ENCODE measurements at places on chromosomes 6 and 20.

DNA sequence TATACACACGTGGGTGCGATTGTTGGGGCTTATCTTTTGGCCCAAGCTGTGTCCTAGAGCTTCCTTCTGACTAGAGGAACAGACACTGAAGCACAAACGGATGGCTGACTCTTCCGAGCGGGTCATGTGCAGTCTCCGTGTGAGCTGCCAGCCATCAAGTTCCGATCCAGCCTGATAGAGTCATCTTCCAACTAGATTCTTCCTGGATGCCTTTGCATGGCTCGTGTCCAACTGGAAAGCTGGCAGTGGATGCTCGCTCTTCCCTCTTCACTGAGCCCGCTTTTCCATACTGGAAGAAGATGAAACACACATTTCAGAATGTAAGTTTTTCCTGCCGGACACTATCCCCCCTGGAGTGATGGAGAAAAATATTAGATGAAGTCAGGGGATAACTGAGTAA, 148.1 kb downstream of the SCML4 start:
- H3K4me1 ChIP-seq = peaks cover 5% of the 10 kb centered on the region
- no peak for DNase-seq
- H3K36me3 ChIP-seq = no peaks in the 10 kb centered on the region
- H3K27me3 ChIP-seq = no peaks in the 10 kb centered on the region
- H3K27ac ChIP-seq = no peak overlapping the region

DNA sequence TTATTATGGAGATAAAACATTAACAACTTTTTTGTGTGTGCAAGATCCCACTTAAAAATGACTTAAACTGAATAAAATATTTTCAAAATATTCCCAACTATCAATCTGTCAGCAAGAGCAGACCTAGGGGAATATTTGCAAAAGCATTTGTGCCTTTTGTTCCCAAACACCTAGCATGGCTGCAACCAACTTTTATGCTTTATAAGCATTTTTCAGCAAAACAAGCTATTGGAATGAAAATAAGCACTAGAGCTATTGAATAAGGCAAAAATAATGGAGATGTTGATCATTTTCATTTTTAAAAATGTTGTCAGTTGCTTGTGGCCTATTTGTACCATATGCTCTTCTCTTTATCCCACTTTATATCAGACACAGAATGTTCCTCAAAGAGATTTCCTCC, 28.2 kb upstream of the CEP162 start:
- no peak overlapping the region for H3K27ac ChIP-seq
- no peaks in the 10 kb centered on the region for H3K36me3 ChIP-seq
- no peaks in the 10 kb centered on the region for H3K4me1 ChIP-seq
- no peak overlapping the region for H3K4me3 ChIP-seq
- H3K27me3 ChIP-seq = no peaks in the 10 kb centered on the region
- DNase-seq = no peak

DNA sequence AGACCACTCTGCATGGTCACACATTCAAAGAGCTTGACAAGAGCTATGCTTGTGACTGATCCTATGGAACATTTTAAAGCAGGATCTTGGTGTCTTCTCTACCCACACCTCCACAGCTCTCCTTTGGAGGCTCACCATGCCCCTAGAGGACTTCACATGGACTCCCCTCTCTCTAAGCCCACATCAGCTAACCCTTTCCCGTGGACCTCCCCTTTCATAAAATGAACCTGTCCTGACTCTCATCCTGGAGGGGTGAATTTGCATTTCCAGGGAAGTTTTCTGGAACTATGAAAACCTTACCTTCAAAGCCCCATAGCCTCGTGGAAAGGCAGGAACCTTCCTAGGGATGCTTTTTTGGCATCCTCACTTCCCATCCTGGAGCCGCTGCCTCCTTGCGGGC, 184.4 kb upstream of the SUPT3H start:
- no peaks in the 10 kb centered on the region for H3K36me3 ChIP-seq
- H3K27me3 ChIP-seq = no peaks in the 10 kb centered on the region
- H3K4me3 ChIP-seq = no peak overlapping the region

- H3K27ac ChIP-seq = no peak overlapping the region
- H3K27me3 ChIP-seq = no peaks in the 10 kb centered on the region
These were observed 44.9 kb upstream of the BCAS1 start for GRCh38 chr20:54115172-54115854.
